ENCODE measurements at places on chromosomes 4 and X.
A peak's percentile ranks its signal among the peaks of the same experiment; 100 is the strongest.

DNA sequence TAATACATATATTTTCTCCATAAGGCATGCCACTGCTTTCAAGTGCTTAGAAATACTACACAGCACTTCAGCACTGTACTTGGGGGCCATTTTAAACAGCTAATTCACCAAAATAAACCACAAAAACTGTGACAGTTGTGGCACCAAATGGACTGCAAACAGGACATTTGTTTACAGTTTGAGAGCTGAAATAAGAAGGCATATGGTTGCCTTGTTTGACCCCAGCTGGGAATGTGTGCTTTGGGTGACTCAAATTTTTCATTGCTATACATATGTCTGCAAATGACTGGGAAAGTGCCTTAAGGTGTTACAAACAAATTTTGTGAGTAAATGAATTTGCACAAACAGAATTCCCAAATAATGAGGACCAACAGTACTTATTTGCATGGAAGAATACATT is 124.2 kb downstream of the BANK1 start:
- DNase-seq, result no peak

DNA sequence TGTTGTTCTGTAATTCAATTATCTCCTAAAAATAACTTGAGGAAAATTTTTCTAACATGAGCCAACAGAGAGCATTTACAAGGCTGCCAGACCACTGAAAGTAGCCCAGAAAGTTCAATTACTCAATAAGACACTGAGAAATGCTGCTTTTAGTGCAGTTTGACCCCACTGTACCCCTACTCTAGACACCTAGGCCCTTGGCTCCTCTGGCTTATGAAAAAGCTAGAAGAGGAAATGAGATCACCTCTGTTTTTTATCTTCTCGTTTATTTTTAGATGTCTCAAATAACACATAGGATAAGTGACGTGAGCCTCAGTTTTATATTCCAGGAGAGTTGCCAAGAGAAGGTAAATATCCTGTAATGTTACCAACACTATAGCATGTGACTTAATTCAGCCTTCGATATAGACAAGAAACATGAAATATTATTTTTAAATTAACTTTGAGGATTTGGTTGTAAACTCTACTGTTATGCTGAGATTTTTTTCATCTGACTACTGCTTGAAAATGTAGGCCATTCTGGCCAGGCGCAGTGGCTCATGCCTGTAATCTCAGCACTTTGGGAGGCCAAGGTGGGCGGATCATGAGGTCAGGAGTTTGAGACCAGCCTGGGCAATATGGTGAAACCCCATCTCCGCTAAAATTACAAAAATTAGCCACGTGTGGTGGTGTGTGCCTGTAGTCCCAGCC is 24.4 kb downstream of the TNIP3 start:
- DNase-seq, result no peak

- no peak for DNase-seq
Observed at GRCh38 chr4:145351162-145351561, 130.5 kb upstream of the SMAD1 start.

DNA sequence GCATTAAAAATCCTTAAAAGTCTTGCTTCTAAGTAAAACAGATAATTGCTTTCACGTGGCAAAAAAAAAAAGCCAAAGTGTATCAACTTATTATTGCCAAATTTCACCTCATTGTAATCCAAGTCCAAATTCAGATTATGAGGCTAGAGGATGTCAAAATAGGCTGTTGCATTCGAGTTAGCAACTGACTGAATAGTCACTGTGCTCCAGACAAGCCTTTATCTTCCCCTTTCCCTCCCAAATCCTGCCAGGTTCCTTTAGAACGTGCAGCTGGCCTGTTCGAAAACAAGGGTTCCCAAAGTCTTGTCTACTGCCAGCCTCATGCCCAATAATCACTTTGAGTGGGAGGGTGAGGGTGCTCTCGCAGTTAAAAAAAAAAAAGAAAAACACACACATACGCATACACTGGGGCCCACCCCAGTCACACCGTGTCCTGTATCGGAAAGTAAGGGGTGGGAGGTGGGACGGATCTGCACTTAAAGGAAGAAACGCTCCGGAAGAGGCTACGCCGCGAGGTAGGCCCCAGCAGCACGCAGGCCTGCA is 603 bp downstream of the MAD2L1 start:
- no peak for DNase-seq

GRCh38 chr4:143711543-143712154 is 11.2 kb upstream of the FREM3 start:
- DNase-seq, result no peak

DNA sequence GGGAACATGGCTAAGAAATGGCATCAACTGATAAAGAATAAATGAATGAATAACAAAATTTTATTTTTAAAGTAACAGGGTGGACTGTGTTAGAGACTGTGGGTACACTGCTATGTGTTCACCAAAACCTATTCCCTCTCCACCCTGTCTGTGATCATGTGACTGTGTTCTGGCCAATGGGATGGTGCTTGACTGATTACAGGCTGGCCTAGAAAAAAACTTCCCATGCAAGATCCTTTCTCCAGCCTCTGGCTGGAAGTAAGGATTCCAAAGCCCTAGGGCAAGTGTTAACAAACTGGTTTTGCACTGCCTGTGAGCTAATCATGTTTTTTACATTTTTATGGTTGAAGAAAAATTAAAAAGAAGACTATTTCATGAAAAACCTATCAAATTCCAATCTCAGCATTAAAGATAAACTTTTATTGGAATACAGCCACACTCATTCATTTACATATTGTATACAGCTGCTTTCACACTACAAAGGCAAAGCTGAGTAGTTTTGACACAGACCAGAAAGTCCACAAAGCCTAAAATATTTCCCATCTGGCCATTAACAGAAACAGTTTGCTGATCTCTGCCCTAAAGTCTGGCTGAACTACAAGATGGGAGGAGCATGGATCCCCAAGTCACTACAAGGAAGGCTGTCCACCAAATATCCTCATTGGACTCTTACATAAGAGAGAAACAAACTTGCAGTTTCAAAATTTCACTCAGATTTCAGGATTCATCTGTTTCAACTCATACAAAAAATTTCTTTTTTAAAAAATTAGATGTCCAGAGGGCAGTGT is 133.2 kb downstream of the ARHGAP6 start:
- DNase-seq, result no peak

- DNase-seq, result peak; percentile 8
Observed at GRCh38 chrX:18390941-18391538, 34.4 kb upstream of the CDKL5 start.

GRCh38 chr4:43374216-43374751 is 481.8 kb downstream of the GRXCR1 start:
- DNase-seq, result no peak

GRCh38 chr4:182207830-182208396 is 35.3 kb upstream of the TENM3 start:
- DNase-seq, result no peak

DNA sequence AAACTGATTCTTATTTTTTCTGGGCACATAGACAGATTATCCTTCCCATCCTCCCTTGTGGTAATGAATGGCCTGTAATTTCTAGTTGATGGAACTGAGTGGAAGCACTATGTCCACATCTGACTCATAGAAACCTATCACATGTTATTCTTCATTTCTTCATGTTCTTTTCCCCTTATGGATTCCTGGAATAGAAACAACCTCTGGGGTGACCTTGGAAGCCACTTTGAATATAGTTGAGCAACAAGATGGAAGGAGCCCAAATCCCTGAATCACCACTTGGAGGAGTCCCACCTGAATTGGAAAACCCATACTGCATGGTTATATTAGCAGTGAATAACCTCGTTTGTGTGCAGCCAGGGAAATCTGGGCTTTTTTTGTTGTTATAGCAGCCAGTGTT is 137.8 kb downstream of the MID1IP1 start:
- DNase-seq, result no peak

- no peak for DNase-seq
Observed at GRCh38 chr4:39441593-39441992, 17.1 kb downstream of the RPL9 start.

GRCh38 chrX:88439935-88440334 is 307.1 kb upstream of the CPXCR1 start:
- DNase-seq, result no peak

GRCh38 chrX:54178100-54178940 is 4.7 kb downstream of the FAM120C start:
- no peak for DNase-seq

GRCh38 chrX:137550665-137551261 is 15.2 kb upstream of the ZIC3 start:
- no peak for DNase-seq

- DNase-seq, result no peak
Observed at GRCh38 chr4:172124656-172125308, 311.6 kb downstream of the GALNTL6 start.

GRCh38 chr4:72828864-72829263 is 240.7 kb downstream of the COX18 start:
- DNase-seq, result no peak

DNA sequence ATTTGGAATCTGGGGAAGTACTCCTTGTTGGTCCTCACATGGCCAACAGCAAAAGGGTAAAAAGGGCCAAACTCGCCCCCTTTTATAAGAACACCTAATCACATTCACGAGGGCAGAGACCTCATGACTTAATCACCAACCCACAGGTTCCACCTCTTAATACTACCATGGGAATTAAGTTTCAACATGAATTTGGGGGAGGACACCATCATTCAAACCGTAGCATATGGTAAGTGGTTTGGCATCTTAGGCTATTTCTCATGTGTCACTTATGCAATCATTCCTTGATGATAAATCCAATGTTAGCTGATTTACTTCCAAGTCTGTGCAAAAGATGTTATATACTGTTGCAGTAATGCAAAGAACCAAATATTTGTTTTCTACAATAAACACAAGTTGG is 302.9 kb upstream of the FAM241A start:
- no peak for DNase-seq

DNA sequence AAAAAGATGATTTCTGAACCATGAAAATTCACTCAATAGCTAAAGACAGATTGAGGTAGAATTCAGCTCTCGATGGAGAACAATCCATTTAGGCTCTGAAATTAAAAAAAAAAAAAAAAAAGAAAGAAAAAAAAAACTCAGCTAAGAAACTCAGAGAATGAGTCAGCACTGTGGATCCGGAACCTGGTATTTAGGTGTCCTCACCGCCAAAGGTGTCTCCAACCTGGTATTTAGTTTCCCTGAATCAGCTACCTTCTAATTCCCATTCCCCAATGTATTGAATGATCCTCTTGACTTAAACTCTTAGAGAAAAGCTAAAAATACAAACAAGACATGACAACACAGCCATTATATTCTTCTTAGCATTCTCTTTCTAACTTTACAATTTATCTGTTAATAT is 150.3 kb upstream of the RASGEF1B start:
- no peak for DNase-seq

DNA sequence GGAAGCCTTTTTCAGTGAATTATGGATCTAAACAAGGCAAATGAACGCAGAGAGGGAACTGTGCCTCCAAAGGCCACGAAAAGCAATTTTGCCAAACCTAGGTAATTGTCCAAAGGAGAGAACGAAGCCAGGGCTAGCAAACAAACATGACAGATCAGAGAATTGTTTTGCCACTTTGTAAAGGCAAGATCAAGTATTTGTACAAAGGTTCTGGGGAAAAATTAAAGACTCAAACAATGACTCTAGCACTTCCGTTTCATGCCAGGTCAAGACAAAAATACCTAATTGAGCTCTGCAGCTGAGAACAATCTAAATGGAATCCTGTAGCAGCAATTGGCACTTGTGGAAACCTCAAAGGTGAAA is 8.5 kb downstream of the RBM47 start:
- DNase-seq, result no peak

DNA sequence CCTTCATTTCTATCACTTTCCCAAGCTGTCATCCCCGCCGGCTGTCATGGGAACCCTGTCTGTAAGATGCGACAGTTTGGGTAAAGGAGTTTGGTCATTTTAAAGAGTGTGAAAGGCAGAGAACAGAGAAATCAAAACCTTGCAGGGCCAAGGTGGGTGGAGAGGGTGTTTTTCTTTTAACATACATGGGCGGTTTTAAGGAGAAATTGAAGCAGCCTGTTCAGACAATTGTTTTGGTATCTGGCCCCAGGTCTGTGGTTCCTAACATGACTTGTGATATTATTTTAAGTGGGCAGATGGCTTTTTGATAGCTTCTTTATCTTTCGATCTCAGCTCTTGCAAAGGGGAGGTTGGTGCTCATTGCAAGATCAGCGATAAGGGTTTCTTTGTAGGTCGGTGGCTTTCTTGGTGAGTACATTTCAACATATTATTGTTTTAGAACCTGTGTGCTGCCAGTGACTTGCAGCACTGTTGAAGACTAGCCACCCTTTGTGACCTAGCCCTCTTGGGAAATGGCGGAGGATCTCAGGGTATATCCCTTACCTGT is 3.7 kb downstream of the PPP1R3F start:
- no peak for DNase-seq

DNA sequence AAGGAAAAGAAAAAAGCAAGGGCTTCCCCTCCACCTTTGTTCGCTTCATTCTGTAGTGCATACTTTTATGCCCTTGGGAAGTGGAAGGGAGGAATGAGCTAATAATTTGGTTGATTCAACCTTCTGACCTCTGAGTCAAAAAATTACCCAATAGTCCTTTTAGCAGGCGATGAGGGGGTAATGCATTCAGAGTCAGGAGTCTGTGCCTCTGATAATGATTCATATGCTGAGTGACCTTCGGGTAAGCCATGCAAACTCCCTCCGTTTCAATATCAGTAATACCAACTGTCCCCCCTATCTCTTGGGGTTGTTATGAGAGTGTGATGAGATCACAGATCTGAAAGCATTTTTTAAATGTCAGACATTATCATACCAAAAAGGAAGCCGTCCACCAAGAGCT is 41.6 kb upstream of the ACSL4 start:
- peak; percentile 41 for DNase-seq

GRCh38 chr4:54542540-54543041 is 115.2 kb upstream of the KIT start:
- DNase-seq, result peak; percentile 33

DNA sequence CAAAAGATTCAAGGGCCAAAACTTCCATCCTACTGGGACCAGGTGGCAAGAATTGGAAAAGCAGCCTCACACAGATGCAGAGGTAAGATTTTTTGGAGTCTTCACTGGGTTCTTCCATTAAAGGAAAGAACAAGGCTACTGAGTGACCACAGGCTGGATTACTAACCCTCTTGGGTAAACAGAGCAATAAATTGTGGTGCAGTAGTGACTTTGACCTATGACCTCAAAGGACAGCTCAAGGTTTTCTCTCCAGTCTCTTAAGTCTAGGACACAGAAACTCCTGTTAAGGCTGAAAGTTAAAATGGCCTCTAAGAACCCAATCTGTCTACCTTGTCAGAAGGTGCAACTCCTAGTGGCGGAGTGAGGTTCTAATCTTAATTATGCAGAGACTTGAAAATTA is 464.9 kb downstream of the SMARCA1 start:
- DNase-seq, result no peak

DNA sequence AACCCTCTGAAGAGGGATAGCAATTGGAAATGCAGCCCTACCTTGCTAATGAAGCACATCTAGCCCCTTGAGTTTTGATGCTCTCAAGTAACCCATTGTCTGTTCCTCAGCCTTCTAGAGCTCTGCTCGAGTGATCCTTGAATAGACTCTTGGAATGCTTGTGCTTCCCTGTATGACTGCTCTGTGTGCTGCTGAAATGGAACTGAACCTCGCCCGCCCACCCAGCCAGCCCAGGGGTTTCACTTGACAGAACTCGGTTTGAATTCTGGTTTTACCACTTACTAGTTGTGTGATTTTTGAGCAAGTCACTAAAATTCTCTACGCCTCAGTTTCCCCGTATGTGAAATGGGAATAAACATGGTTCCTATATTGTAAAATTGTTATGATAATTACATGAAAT is 77.1 kb downstream of the MID2 start:
- no peak for DNase-seq

All from HS-27A (cell line).